ENCODE measurements at places on chromosomes 1 and 21.

DNA sequence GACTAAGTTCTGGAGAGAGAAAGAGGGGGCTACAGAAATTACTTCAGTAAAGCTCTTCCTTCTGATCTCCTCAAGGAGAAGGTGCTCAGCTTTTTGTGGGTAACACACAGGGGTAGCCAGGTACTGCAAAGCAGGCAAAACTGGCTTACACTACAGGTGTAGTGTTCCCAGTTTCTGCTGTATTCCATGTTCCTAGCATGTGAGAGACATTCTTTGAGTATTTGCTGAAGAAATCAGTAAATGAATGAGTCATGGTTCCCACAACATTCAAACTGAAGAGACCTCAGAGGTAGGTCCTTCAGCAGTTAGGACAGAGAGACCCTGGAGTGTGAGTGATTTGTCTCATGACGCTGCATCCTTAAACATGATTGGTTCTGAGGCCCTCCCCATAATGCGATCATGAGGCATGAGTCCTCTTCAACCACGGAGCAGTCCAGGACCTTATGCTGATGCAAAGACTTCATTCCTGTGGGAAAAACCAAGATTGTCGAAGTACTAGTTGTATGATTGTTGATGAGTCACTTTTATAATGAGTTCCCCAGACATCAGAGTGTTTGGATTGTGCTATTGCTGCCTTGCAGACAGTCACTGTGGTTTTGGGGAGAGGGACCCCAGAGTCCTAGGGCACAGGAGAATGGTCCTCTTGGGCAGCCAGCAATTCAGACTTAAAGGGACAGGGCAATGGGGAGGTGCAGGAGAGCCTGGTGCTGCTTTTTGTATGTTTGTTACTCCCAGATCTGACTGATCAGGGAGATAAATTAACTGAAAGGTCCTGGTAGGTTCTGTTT lies 2.7 kb upstream of the OR10J4 start:
- DNase-seq, result no peak

DNA sequence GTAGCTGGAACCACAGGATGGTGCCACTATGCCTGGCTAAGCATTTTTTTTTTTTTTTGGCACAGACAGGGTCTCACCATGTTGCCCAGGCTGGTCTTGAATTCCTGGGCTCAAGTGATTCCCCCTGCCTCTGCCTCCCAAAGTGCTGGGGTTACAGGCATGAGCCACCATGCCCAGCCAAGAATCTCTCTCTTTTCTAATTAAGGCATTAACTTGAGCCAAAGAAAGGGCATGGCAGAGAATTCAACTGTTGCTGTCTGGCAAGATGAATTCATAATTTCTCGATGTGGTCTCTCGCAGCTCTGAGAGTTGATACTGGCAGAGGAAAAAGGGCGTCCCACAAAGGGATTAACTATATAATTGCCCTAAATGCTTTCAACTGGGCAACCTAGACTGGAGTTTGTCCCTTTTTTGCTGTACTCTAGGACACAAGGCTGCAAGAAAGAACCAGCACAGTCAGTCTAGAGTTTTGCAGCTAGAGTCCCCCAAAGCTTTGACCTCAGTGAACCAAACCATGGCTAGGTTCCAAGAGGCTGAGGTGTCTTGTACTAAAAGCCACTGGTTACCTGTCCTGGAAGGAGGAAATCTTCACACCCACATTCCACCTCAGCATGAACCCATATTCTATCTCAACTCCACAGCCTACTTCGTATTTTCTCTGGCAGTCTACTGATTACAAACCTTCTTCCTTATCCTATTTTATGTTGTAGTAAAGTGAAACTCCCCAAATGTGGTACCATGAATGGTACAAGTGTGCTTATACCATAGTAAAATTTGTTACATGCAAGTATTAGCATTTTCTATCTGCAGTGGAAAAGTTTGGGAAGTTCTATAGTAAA lies 51.2 kb downstream of the OPTC start:
- DNase-seq, result no peak

GRCh38 chr1:92473781-92474495 lies 12.8 kb downstream of the GFI1 start:
- no peak for DNase-seq

GRCh38 chr1:32350785-32351398 lies 11.4 kb downstream of the FAM229A start:
- DNase-seq, result peak; percentile 43

- peak; percentile 60 for DNase-seq
Observed at GRCh38 chr1:156689953-156690674, 12.9 kb upstream of the NES start.

GRCh38 chr1:230509281-230509977 lies 83.3 kb upstream of the PGBD5 start:
- peak; percentile 56 for DNase-seq

GRCh38 chr1:6807782-6808181 lies 22.5 kb downstream of the CAMTA1 start:
- DNase-seq, result no peak

GRCh38 chr21:45651921-45652320 lies 8.4 kb downstream of the PCBP3 start:
- DNase-seq, result no peak

DNA sequence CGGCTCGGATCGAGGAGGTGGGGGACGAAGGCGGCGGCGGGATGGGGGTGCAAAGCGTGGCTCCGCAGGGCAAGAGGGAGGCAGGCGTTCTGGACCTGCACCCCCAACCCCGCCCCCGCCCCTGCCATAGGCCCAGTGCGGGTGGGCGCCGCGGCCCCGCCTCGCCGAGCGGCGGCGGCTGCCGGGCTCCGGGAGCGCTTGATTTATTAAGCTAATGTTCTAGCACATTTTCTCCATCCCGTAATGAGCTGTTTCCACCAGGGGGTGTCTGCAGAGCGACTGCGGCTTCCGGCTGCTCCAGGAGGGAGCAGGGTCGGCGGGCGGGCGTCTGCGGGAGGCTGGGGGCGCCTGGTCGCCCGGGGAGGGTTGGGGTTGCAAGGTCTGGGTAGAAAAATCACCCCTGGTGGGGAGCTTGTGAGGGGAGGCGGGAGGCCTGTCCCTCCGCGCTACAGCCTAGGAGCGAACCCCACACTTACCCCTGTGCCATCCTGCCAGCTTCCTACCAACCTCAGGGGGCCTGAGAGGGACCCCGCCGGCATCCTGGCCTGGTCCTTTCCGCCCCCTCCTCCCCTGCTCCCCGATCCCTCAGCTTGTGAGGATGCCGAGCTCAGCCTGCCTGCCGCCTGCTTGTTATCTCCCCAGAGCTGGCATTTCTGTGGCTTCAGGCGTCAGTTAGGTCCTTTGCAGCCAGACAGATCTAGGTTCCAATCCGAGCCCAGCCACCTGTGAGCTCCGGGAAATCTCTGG lies 48.5 kb upstream of the ACOT11 start:
- DNase-seq, result no peak

- no peak for DNase-seq
Observed at GRCh38 chr1:187226396-187226795, 397.6 kb downstream of the PLA2G4A start.

- DNase-seq, result no peak
Observed at GRCh38 chr1:220655961-220656740, 34.0 kb upstream of the C1orf115 start.

- no peak for DNase-seq
Observed at GRCh38 chr1:223765036-223765718, 52.8 kb downstream of the CAPN2 start.

DNA sequence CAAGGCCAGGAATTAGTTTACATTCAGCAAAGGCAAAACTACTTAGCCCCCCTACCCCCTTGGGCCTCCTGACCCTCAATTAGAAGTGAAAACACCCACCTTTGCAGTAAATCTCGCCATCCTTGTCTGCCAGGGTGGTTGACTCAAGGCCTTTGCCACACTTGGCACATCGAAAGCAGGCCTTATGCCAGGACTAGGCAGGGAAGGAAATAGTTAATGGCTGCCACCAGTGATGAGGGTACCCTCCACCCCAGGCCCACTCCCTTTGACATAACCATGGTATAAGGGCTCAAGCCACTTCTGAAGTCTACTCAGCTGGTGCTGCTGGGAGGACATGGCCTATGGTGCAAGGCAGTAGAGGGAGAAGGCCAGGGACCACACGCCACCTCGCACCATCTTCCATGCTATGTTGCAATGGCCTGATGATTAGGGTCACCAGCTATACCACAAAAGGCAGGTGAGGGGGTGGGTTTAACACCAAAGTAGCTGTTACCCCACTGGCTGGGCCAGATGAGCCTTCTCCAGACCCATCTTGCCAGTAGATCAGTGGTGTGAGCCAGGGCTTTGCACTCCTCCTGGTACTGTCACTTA lies 16.3 kb upstream of the PHLDA3 start:
- DNase-seq, result no peak

- no peak for DNase-seq
Observed at GRCh38 chr1:53190210-53190611, 6.4 kb upstream of the CPT2 start.

DNA sequence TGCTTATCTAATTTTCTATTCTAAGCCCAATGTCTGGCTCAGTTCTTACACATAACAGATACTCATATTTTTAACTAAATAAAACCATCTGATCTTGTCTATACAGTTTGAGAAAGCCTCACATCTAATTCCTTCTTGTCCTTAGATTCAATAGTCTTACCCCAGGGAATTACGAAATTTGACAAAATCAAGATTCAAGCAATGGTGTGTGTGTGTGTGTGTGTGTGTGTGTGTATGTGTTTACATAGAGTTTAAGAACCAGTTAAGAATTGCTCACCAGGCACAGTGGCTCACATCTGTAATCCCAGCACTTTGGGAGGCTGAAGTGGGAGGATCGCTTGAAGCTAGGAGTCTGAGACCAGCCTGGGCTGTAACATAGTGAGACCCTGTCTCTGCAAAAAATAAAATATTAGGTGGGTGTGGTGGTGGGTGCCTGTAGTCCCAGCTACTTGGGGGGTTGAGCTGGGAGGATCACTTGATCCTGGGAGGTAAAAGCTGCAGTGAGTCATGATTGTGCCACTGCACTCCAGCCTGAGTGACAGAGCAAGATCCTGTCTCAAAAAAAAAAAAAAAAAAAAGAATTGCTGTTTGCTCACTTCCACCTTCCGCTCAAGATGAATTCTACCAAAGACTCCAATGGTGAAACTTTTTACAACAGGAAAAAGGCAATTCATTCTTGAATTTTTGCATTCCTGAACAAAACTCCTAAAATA lies 6.2 kb downstream of the WDR64 start:
- DNase-seq, result no peak

GRCh38 chr1:237199026-237199425 lies 157.0 kb downstream of the RYR2 start:
- no peak for DNase-seq

DNA sequence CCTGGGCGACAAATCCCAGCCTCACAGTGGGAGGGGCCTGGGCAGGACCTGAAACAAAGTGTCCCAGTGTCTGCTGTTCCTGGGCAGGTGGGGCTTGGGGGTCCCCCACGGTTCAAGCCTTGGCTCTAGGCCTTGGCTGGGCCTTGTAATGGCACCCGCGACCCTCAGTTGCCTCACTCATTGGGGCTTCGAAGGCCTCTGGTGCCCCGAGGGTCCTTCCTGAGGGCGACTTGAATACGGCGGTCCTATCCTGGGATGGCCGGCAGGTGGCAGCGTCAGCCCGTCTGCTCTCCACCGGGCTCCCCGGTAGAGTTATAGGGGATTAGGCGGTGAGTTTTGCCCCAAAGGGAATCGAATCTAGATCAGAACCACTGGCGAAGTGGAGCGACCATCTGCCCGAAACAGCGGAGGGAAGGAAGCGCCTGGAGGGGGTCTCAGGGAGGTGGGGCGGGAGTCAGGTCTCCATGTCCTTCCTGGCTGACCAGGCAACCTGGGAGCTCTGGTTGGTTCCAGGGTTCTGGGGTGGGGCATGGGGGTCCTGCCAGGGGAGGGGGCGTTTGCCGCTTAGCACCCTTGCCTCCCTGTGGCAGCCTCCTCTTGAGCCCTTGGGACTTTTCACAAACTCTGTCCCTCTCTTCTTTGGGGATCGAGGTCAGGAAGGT lies 2.1 kb upstream of the PEX10 start:
- peak; percentile 66 for DNase-seq

- DNase-seq, result no peak
Observed at GRCh38 chr1:226676381-226676780, 62.7 kb downstream of the ITPKB start.

- no peak for DNase-seq
Observed at GRCh38 chr1:224722838-224723237, 106.7 kb downstream of the CNIH3 start.

DNA sequence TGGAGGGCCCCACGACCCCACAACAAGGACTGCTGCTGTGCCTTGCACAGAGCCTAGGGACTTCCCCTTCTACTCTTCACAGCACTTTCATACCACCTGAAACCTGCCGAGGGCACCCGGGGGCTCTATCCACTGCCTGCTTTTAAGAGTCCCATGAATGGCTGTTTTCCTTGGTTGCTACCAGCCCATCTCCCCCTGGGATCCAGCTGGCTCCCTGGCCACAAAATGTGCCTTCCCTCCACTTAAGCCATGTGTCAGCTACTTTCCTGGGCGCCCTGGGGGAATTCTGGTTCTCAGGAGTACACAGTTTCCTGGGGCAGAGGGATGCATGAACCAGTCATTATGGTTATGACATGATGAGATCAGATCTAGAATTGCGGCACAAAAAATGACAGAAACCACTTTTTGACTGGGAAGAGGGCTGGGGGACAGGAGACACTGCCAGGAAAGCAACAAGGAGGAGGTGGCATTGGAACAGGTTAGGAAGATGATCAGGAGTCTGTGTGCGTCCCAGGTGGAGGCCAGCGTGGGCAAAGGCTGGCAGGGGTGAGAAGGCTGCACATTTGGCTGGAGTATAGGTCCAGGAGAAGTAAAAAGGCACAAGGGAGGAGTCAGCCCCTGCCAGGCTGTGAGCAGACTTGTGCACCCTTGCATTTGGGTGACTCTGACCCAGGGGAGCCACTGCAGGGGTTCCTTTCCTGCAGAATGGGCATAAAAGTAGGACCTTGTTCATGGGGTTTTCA lies 3.2 kb upstream of the TNFRSF8 start:
- DNase-seq, result no peak

DNA sequence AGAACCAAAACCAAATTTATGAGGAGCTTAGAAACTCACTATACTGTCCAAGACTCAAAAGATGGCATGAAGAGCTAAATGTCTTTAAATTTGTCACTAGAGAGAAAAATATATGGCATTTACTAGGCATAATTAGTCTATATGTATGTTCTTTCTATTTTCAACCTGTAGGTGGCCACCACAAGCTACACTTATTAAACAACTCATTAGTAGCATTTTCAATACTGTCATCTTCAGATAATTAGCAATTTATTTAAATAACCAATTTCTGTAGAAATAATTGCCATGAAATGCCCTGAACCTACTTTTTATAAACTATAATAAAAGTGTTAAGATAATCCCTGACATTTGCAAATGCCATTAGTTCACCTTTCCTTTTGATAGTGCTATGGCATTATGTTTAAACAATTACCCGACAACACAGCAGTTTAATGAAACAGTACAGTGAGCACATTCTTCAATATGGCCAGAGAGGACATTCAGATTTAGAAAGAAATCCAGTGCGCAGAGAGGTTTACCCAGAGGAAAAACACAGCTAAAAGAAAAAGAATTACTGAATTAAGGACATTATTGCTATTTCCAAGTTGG lies 522.5 kb downstream of the PTBP2 start:
- DNase-seq, result no peak

All from inflammatory macrophage treated with lipopolysaccharide for 1 hour (primary cell).